Right atrium auricular region (tissue), 2 donors: ENCODE measurements at places on chromosomes 12 and 14. TPM values are rescaled to one million over a fixed set of nuclear protein-coding genes. Genes with fewer than 3 reads are reported as not detected.

DNA sequence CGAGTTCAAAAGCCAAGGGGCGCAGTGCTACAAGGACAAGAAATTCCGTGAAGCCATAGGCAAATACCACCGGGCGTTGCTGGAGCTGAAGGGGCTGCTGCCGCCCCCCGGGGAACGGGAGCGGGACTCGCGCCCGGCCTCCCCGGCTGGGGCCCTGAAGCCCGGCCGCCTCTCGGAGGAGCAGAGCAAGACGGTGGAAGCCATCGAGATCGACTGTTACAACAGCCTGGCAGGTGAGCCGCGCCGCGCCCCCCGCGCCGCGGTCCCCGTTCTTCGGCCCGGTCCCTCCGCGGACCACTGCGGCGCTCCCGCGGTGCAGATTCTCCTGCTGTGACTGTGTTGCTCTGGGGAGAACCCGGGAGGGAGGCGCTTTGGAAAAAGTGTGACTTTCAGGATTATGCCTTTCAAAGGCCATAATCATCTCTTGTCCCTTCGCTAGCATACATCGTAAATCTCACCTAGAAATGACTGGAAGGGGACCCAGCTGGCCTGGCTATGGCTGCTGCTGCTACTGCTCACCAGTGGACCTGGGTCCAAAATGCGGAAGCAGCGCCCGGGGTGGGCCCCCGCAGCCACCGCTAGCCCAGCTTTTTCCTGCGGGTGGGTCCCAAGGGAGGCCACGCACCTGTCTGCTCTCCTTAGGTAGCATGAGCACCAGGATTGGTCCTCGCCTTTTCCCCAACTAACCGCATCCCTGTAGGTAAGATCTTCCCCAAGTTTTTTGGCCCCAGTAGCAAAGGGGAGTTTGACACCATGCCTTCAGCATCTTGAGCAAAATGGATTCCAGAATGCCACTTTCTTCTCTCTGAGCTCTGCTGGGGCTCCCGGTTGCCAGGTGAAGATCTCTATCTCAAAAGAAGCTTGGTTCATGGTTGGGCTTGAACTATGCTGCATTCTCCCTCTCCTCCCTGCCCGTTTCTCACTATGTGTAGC is 853 bp downstream of the TTC9 start:
- no peak for DNase-seq

Gene SYCP3
- total RNA-seq, result not detected

Gene DNAI7
- total RNA-seq, result 1.6 TPM

DNA sequence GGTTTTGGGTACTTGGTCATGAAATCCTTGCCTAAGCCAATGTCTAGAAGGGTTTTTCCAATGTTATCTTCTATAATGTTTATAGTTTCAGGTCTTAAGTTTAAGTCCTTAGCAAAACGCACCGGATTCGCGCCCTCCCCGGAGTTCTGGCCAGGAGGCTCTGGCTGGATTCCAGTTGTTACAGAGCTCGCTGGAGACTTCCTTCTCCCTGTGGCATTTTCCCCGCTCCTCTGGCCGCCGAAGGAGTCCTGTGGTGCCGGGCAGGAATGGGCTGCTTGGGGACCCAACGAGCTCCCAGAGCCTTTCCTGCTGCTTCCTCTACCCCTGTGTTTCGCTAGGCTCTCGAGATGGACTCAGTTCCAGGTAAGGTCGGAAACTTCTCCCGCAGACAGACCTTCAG is 335.9 kb downstream of the AEBP2 start:
- DNase-seq, result no peak

DNA sequence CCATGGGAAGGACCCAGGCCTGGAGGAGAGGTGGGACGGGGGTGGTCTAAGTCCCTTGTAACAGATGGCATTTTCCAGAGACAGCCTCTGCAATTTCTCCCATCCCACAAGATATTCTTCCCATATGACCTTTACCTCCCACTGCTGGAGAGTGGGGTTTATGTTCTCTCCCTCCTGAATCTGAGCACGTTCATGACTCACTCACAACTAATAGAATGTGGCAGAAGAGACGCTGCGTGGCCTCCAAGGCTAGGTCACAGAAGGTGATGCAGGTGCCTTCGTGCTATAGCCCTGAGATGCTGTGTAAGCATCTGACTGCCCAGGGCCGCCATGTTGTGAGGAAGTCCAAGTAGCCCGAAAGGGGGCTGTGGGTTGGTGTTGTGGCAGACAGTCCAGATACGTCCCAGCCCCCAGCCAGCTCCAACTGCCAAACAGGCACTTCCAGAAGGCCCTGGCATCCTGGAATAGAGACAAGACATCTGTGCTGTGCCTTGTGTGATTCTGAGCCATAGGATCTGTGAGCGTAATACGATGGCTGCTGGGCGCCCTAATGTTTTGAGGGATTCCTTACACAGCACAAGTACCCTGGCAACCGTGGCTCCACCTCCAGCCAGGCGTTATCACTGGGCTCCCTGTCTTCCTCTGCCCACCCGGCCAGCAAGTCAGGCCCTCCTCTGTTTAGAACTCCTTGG is 56.1 kb upstream of the NCOR2 start:
- DNase-seq, result no peak

DNA sequence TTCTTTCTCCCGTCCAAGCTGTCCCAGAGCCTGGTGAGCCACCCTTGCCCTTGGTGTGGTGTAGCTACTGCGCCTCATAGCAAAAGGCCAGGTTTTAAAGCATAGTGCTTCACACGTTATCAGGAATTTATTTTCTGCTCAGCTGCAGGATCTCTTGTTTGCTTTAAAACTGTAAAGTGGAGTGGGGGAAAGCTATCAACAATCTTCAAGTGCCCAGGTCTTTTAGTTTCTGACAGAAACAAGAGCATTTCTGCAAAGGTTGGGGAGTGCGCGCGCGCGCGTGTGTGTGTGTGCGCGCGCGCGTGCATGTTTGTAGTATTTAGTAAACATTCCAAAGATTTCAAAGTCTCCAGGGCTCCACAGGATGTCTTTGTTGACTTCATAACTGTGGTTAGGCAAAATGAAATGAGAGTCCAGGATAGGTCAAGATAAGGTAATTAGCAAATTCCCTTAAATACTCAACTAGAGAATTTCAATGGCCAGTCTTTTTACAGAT is 45.5 kb downstream of the EML1 start:
- DNase-seq, result no peak

Gene KRT8
- 199 TPM for total RNA-seq

- no peak for DNase-seq
Measured at GRCh38 chr14:22203036-22203435, 386.0 kb downstream of the DAD1 start.

GRCh38 chr14:100644784-100645183 is 57.6 kb upstream of the BEGAIN start:
- DNase-seq, result no peak

Gene MYO1H
- 0.63 TPM for total RNA-seq

- no peak for DNase-seq
Measured at GRCh38 chr14:68255693-68256178, 436.2 kb downstream of the RAD51B start.

DNA sequence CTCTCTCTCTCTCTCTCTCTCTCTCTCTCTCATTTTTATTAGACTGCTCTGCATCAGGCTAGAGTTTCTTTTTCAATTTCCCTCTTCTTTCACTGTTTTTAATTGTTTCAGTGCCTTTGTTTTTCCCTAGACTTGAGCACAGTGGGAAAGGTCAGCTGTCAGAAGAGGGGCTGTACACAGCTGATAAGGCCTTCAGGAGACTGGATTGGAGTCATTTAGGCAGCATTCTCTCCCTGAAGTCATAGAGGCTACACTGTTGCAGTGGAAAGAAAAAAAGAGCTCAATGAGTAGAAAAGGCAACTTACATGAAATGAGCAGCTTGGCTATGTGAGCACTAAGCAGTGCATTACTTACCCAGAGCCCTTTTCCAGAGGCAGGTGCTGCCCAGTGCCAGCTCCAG is 456.9 kb downstream of the NRXN3 start:
- DNase-seq, result no peak

- DNase-seq, result no peak
Measured at GRCh38 chr12:54680374-54680773, 32.2 kb upstream of the DCD start.

DNA sequence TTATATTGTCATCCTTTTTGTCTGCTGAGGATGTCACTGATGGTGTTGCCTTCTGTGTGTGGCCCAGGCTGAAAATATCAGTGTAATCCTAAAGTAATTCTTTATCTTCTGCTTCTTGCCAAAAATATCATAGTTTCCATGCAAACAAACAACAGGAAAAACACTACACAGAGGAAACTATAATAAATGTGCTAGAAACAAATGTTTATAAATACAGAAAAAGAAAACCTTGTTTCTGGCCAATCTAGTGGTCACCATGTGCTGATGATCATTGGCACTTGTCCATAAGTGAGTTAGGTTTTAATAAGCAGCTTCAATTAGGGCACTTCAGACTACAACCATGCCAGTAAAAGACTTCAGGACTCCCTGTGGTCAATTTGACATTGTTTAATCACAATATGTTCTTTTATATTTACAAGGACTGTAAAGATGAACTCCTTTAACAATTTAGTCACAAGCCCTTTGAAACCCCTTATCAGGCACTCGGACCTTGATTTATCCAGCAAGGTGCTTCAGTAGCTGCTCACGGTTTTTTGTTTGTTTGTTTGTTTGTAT is 124.8 kb downstream of the TMTC3 start:
- no peak for DNase-seq

GRCh38 chr14:26394150-26394810 is 203.6 kb downstream of the NOVA1 start:
- DNase-seq, result no peak

Gene POLE
- 13.9 TPM for total RNA-seq

- DNase-seq, result no peak
Measured at GRCh38 chr12:44708218-44708617, 167.9 kb downstream of the NELL2 start.

Gene RFLNA
- 0.59 TPM for total RNA-seq

- no peak for DNase-seq
Measured at GRCh38 chr14:59183150-59183549, 5.3 kb upstream of the DAAM1 start.

DNA sequence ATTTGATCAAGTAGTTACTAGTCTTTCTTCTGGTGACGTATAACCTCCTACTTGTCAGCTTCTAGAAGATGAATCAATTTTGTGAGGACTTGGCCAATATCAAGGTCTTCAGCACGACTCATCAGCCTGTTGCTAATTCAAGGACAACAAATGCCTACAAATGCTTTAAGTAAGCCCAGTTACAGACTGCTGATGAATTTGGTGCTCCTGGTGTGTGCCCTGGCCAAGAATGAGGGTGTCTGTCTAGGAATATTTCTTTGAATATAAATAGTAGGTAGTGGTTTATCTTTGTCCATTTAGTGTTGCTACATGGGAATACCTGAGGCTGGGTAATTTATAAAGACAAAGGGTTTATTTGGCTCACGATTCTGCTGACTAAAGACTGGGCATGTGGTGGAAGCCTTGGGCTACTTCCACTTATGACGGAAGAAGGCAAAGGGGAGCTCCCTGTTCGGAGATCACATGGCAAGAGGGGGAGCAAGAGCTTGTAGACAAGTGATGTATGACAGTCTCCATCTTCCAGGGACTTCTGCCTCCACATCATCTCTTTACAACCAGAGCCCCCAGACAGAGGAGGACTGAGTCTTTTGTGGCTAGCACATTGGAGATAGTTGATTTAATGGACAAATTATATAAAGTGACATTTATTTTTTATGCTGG is 180.2 kb downstream of the CRADD start:
- no peak for DNase-seq

DNA sequence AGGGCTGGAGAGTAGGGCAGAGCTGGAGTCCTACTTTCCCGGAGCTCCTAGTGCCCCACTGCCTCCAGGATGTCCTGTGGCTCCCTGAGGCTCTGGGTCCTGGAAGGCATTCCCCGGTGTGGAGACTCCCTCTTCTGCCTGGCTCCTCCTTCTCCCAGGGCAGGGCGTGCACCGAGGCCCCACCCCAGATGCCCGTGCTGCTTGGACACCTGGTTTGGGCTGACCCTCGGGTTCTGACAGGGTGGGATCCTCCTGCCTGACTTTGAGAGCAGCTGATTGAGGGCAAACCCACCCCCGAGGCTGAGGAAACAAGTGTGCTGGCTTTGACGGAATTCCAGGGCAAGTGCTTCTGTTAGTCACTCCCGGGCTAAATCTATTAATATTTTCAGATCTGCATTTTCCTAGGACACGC is 15.4 kb downstream of the TEAD4 start:
- no peak for DNase-seq
